ENCODE measurements at places on chromosomes 2 and 18.

GRCh38 chr2:207352978-207353671 is 176.6 kb upstream of the CREB1 start:
- DNase-seq: peak; percentile 42

GRCh38 chr18:9796011-9796410 is 87.9 kb downstream of the RAB31 start:
- no peak for DNase-seq

DNA sequence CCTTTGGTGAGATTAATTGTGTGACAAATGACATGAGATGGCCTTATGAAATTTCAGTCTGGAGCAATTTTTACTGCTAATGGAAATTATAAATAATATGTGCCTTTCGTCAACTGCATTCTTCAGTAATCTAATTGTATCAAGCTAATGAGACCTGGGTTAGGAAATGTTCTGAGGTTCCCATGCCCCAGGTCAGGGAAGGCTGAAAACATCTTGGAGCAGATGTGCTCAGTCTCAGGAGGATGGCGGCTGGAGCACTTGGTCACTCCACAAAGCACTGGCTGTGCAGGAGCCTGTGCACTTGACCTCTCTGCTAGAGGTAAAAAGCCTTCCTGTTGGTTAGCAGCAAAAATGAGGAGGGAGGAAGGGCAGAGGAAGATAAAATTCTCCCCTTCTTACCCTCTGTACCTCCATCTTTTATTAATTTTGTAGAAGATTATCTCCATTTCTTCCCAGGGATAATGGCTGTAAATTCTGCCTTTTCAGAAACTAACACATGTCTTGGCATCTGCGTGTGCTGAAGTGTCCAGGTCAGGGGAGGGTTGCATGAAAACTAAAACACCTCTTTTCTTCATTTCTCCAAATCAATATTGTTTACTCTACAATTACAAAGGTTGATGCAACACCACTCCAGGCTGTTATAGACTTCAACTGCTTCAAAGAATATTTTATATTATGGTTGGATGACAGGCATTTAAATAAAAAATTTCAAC is 1606.4 kb upstream of the ACVR2A start:
- no peak for DNase-seq

- DNase-seq: no peak
Measured at GRCh38 chr18:44807766-44808165, 127.1 kb downstream of the SETBP1 start.

GRCh38 chr2:167708998-167709397 is 538.4 kb downstream of the STK39 start:
- no peak for DNase-seq

DNA sequence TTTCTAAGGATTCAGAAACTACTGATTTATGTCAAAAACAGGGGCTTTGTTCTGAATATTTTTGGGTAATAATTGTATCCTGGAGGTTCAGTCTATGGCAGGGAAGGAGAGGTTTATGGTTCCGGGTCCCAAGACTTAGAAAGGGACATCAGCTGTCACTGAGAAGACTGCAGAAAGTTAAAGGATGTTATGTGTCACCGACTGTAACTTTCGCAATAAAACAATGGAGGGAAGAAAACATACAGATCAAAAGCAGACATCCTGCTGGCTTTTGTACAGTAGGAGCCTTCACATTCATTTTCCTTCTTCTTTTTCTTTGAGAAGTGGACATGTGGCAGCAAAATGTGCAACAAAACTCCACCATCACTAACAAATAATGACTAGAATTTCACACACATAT is 900.7 kb upstream of the SOX11 start:
- DNase-seq: no peak

GRCh38 chr2:161019311-161019710 is 140.9 kb upstream of the TANK start:
- no peak for DNase-seq
